Astrocyte (in vitro differentiated cells and primary cell): ENCODE measurements at places on chromosomes 16 and 17.

DNA sequence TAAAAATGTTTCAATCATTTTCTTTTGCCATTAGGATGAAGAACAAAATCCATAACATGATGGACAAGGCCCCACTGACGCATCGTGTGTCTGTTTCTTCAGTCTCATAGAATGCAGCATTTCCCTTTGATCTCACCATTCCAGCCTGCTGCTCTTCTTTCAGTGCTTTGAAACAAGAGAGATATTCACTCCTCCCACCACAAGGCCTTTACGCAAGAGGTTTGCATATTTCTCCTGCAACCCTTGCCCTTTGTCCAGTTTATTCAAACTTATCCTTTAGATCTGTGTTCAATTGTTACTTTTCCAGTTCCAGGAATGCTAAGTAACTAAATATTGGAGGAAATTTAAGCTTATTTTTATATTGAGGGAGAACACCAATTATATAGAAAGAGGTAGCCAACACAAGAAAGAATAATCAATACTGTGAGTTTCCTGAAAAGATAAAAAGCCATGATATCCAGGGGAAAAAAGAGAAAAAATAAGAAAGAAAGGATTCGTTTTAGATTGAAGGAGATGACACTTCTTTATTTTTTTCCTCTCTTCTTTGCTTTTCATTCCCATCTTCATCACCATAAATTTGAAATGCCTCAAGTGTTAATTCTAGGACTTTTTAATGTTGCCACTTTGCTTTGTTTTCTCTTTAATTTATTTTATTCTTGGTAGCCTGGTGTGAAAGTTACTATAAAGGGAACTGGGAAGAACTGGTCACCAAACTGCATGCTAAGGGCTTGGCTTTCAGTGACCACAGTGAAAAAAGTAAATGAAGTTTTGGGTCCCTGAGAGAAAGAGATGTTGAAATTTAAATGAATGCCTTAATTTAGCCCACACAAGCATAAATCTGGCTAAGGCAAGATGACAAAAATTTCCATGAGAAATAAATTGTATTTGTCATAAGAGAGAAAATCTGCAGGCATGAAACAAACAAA is 102.1 kb downstream of the KIF2B start:
- no peak overlapping the region for H3K27ac ChIP-seq
- H3K4me3 ChIP-seq, result no peak overlapping the region
- DNase-seq, result no peak
- no peaks in the 10 kb centered on the region for H3K4me1 ChIP-seq
- H3K27me3 ChIP-seq, result no peaks in the 10 kb centered on the region
- no peaks in the 10 kb centered on the region for H3K36me3 ChIP-seq

GRCh38 chr17:19747829-19748806 is at the start of gene ALDH3A1:
Gene ALDH3A1, minus strand, starts transcription at chr17:19748298. Its CDS starts 3,169 bp downstream, at chr17:19745129.
- H3K4me1 ChIP-seq, result peaks cover 11% of the 10 kb centered on the region
- no peak for DNase-seq
- H3K27ac ChIP-seq, result no peak within 1 kb of the TSS
- peaks cover 6% of the 10 kb centered on the region for H3K27me3 ChIP-seq
- no peaks in the 10 kb centered on the region for H3K36me3 ChIP-seq

- no peak overlapping the region for H3K27ac ChIP-seq
- no peaks in the 10 kb centered on the region for H3K4me1 ChIP-seq
- peaks cover 68% of the 10 kb centered on the region for H3K36me3 ChIP-seq
- no peaks in the 10 kb centered on the region for H3K27me3 ChIP-seq
Observed at GRCh38 chr17:17175917-17176316, 30.2 kb downstream of the PLD6 start.

DNA sequence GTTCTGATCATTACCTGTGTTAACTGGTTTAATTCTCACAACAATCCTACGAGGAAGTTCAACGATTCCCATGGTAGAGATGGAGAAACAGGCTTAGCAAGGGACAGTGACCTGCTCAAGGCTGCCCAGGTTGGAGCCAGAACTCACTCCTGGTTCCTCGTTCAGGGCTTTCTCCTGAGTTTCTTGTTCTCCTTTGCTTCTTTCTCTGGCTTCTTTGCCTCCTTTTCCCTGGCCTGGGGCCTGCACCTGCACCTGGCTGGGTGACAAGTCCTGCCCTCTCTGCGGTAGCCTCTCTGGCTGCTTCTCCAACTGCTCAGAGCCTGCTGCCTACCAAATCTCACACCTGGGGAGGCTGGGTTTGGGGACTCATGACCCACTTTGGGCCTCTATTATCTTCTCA is 2.8 kb downstream of the CCL22 start:
- H3K27me3 ChIP-seq, result peaks cover 14% of the 10 kb centered on the region
- no peaks in the 10 kb centered on the region for H3K4me1 ChIP-seq
- H3K4me3 ChIP-seq, result no peak overlapping the region
- no peak for DNase-seq
